ENCODE measurements at places on chromosomes 16 and 17. TPM values are rescaled to one million over a fixed set of nuclear protein-coding genes. Genes with fewer than 3 reads are reported as not detected.
A peak's percentile ranks its signal among the peaks of the same experiment; 100 is the strongest.

GRCh38 chr16:58024486-58025350, 836 bp upstream of the MMP15 start:
- peaks cover 16% of the 10 kb centered on the region for H3K4me1 ChIP-seq
- no peak overlapping the region for H3K27ac ChIP-seq
- H3K36me3 ChIP-seq, result no peaks in the 10 kb centered on the region
- peak overlapping the region; percentile 15 for H3K4me3 ChIP-seq
- no peak for DNase-seq

DNA sequence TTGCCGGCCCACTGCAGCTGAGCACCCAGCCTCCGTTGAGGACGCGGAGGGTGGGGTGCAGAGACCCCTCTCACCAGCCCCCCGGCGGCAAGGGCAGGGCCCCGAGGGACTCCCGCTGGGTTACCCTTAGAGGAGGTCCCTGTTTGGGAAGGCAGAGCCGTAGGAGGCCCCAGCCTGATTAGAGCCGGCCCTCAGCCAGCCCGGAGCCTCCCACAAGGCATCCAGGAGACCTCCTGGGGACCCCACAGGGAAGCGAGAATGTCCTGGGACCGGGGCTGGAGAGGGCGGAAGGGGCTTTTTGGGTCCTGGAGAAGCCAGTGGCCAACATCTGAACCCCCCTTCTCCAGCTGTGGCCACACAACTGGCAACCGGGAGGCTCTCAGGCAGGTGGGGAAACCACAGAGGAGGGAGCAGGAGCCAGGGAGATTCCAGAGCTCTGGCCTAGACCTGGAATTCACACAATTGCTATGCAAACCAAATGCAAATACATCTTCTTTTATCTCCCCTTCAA, 21.7 kb upstream of the SP6 start:
- H3K4me3 ChIP-seq, result no peak overlapping the region
- peaks cover 55% of the 10 kb centered on the region for H3K27me3 ChIP-seq
- H3K36me3 ChIP-seq, result no peaks in the 10 kb centered on the region

- H3K36me3 ChIP-seq, result no peaks in the 10 kb centered on the region
- DNase-seq, result no peak
- no peak overlapping the region for H3K4me3 ChIP-seq
- no peaks in the 10 kb centered on the region for H3K27me3 ChIP-seq
- no peak overlapping the region for H3K27ac ChIP-seq
- H3K4me1 ChIP-seq, result peaks cover 4% of the 10 kb centered on the region
Measured at GRCh38 chr16:2977440-2977839, 2.8 kb downstream of the PKMYT1 start.

DNA sequence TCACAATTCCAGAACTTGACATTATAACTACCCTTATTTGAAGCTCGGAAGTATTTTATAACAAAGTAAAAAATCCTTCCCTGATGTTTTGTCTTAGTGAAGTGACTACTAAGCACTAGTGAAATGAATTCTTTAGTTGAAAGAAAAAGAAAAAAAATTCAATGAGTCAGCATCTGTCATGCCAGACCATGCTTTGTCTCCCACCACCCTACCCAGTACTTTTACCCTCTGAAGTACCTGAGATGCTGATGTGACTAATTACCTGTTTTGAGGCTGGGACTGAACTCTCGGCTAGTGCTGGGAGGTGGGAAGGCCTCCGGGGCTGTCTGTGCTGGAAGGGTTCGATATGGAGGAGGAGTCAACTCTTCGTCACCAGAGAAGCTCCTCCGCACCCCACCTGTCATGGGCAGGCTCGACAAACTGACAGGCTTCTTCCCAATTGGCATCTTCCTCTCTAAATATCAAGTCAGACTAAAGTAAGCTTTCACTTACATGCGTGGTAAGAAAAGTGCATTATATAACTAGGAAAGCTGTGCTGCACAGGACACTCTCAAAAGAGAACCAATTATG, 19.6 kb downstream of the NME2 start:
- H3K27ac ChIP-seq, result no peak overlapping the region
- H3K36me3 ChIP-seq, result peaks cover 19% of the 10 kb centered on the region
- DNase-seq, result no peak
- no peak overlapping the region for H3K4me3 ChIP-seq
- no peaks in the 10 kb centered on the region for H3K27me3 ChIP-seq
- H3K4me1 ChIP-seq, result 0 out of 2 replicates have a peak, but pooled peaks cover 2% of the 10 kb centered on the region

- no peaks in the 10 kb centered on the region for H3K36me3 ChIP-seq
- no peak for DNase-seq
- peaks cover 4% of the 10 kb centered on the region for H3K27me3 ChIP-seq
- H3K4me3 ChIP-seq, result no peak overlapping the region
- H3K4me1 ChIP-seq, result no peaks in the 10 kb centered on the region
- no peak overlapping the region for H3K27ac ChIP-seq
Measured at GRCh38 chr17:2580661-2581060, 12.8 kb upstream of the PAFAH1B1 start.

- no peaks in the 10 kb centered on the region for H3K36me3 ChIP-seq
- no peaks in the 10 kb centered on the region for H3K4me1 ChIP-seq
- H3K27ac ChIP-seq, result no peak overlapping the region
- no peak overlapping the region for H3K4me3 ChIP-seq
- DNase-seq, result no peak
Measured at GRCh38 chr17:36858119-36859002, 78.9 kb upstream of the LHX1 start.

- peaks cover 17% of the 10 kb centered on the region for H3K4me1 ChIP-seq
- H3K4me3 ChIP-seq, result peak overlapping the region; percentile 95
- H3K27me3 ChIP-seq, result no peaks in the 10 kb centered on the region
- H3K27ac ChIP-seq, result peak overlapping the region; percentile 86
- H3K36me3 ChIP-seq, result no peaks in the 10 kb centered on the region
Measured at GRCh38 chr17:37490638-37491614, 1.2 kb downstream of the DUSP14 start.

DNA sequence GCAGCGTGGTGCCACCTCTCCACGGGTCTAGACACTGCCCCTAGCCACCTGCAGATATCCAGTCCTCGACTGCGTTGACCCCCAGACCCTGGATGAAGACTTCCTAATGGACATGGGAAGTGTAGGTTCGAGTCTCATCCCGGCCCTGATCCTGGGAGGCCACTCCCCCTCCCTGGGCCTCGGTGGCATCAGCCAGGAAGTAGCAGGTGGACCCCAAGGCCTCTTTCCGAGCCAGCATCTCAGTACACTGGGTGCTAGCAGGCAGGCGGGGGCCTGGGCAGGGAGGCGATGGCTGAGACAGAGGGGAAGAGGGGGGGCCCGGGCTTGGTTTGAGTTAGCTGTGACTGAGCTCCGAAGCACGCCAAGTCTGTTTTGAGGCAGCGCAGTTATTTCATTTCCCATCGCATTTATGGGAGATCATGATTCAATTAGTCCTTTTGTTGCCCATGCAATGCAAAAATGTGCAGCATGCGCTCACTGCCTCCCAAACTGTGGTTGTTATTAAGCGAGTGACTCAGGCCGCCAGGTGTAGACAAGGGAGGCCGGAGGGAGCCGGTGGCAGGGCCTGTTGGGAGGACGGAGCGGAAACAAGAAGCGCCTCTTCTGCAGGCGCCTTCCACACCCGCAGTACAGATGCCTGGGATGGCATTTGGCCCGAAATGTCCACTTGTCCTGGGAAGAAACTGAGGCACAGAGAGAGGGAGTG, 25.3 kb upstream of the ZNF469 start:
- no peaks in the 10 kb centered on the region for H3K36me3 ChIP-seq
- H3K27me3 ChIP-seq, result peaks cover 7% of the 10 kb centered on the region
- H3K27ac ChIP-seq, result no peak overlapping the region
- no peaks in the 10 kb centered on the region for H3K4me1 ChIP-seq
- no peak overlapping the region for H3K4me3 ChIP-seq

GRCh38 chr16:19291475-19291874, 5.9 kb downstream of the CLEC19A start:
- no peaks in the 10 kb centered on the region for H3K27me3 ChIP-seq
- H3K27ac ChIP-seq, result no peak overlapping the region
- no peaks in the 10 kb centered on the region for H3K36me3 ChIP-seq
- H3K4me3 ChIP-seq, result no peak overlapping the region
- no peaks in the 10 kb centered on the region for H3K4me1 ChIP-seq

DNA sequence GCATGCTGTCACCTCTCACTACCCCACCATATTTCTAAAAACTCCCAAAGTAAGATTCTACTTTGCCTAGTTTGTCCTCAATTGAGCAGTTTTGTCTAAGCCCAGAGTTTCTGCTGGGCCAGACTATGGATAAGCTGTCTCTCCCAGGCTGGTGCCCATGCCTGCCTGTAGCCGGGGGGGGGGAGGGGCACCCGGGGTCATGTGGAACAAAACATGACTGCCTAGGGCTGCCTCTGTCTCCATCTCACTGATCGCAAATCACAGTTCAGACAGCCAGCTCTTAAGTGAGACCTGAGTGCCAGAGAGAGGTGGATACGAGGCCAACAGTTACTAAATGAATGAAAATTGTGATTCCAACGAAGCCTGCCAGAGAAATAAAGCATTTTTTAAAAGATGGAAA, 78.8 kb upstream of the RPRML start:
- no peak for DNase-seq
- peaks cover 20% of the 10 kb centered on the region for H3K36me3 ChIP-seq
- no peaks in the 10 kb centered on the region for H3K27me3 ChIP-seq

GRCh38 chr17:28334666-28335200, 539 bp downstream of the IFT20 start:
- H3K27ac ChIP-seq, result peak overlapping the region; percentile 60
- H3K4me3 ChIP-seq, result peak overlapping the region; percentile 59
- DNase-seq, result peak; percentile 63

DNA sequence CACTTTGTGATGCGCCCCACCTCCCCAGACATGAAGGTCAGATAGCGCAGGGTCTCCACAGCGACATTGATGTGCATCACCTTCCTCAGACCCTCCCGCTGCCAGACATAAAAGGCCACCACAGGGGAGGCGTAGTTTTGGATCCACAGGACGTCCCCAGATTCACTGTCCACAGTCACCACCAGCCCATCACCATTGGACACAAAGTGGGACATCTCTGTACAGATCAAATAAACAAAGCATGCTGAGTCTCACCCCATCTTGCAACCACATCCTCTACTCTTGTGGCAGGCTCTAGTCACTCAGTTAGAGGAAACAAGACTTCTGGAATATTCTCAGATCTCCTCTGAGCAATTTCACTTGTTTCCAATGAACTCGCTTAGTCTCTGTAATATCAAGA, 46.3 kb upstream of the ICAM2 start:
- H3K27me3 ChIP-seq, result no peaks in the 10 kb centered on the region
- peaks cover 30% of the 10 kb centered on the region for H3K36me3 ChIP-seq
- no peak overlapping the region for H3K4me3 ChIP-seq
- peaks cover 2% of the 10 kb centered on the region for H3K4me1 ChIP-seq

GRCh38 chr17:9389111-9389527, 186.5 kb downstream of the STX8 start:
- no peaks in the 10 kb centered on the region for H3K36me3 ChIP-seq
- no peak overlapping the region for H3K4me3 ChIP-seq
- no peak overlapping the region for H3K27ac ChIP-seq
- no peaks in the 10 kb centered on the region for H3K4me1 ChIP-seq
- no peaks in the 10 kb centered on the region for H3K27me3 ChIP-seq

- DNase-seq, result no peak
- H3K4me1 ChIP-seq, result no peaks in the 10 kb centered on the region
- no peak overlapping the region for H3K27ac ChIP-seq
- H3K4me3 ChIP-seq, result no peak overlapping the region
Measured at GRCh38 chr17:42075789-42076188, 22.5 kb downstream of the ZNF385C start.

- H3K27ac ChIP-seq, result no peak overlapping the region
- no peaks in the 10 kb centered on the region for H3K27me3 ChIP-seq
- H3K4me1 ChIP-seq, result no peaks in the 10 kb centered on the region
- no peaks in the 10 kb centered on the region for H3K36me3 ChIP-seq
Measured at GRCh38 chr16:23974223-23974622, 138.4 kb downstream of the PRKCB start.

DNA sequence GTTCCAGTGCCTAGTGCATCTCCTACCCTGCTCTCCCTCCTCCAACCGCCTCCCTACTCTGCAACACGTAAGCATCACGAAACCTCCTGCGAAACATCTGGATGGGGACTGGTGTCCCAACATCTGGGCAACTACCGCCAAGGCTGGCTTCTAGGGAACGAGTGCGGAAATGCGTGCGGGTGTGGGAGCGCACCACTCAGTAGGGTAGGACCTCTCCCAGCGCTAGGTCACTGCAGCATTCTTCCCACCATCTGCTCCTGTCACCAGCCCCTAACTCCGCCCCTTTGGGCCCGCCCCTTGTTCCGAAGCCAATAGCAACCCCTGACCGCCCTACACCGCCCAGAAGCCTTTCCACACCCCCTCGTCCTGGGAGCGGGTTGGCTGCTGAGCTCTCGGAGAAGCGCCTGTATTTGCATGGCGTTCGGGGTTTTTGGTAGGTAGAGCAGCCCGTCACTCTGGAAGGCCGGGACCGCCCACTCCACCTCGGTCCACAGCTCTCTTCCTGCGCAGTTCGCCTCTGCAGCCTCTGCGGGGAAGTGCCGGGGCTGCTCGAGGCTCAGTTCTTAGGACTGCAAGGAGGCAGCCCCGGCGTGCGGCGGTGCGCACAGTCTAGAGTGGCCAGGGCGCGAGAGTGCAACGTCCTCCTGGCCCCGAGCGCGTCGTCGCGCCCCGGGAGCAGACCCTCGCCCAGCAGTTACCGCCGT, at the start of gene HS3ST3B1:
Gene HS3ST3B1 (plus strand): TSS at position 507 of the 704 bp plus-strand sequence. CDS start 438 bp downstream, outside the sequence.
- H3K27me3 ChIP-seq, result peaks cover 3% of the 10 kb centered on the region
- H3K4me3 ChIP-seq, result peak within 1 kb of the TSS; percentile 95
- peaks cover 3% of the 10 kb centered on the region for H3K36me3 ChIP-seq
- DNase-seq, result peak; percentile 100

GRCh38 chr17:3043737-3044365, 19.6 kb downstream of the OR1D5 start:
- DNase-seq, result no peak
- no peak overlapping the region for H3K27ac ChIP-seq
- no peaks in the 10 kb centered on the region for H3K36me3 ChIP-seq
- no peaks in the 10 kb centered on the region for H3K4me1 ChIP-seq

- DNase-seq, result no peak
- H3K36me3 ChIP-seq, result peaks cover 9% of the 10 kb centered on the region
- peaks cover 17% of the 10 kb centered on the region for H3K4me1 ChIP-seq
- peaks cover 37% of the 10 kb centered on the region for H3K27me3 ChIP-seq
- H3K4me3 ChIP-seq, result no peak overlapping the region
- no peak overlapping the region for H3K27ac ChIP-seq
Measured at GRCh38 chr17:79791735-79792161, 5.1 kb downstream of the CBX8 start.

The C17orf107 gene
- total RNA-seq, result 0.56 TPM

The CES2 gene
- 11.9 TPM for total RNA-seq

The HAP1 gene
- total RNA-seq, result under 0.01 TPM

The TOX3 gene
- not detected for total RNA-seq

The KRT20 gene
- not detected for total RNA-seq

The CCL14 gene
- total RNA-seq, result not detected

The ITGAD gene
- total RNA-seq, result not detected

The NUBP2 gene
- total RNA-seq, result 51.1 TPM

The ADGRG1 gene
- total RNA-seq, result 0.83 TPM

The SLC5A10 gene
- not detected for total RNA-seq

The ERN2 gene
- not detected for total RNA-seq

The ACD gene
- total RNA-seq, result 15.6 TPM

The TSNAXIP1 gene
- total RNA-seq, result 0.72 TPM

All from IMR-90 (cell line).